ENCODE measurements at places on chromosomes 5 and 9.

GRCh38 chr5:122192497-122193496, 63.5 kb downstream of the ZNF474 start:
- no peak for DNase-seq

DNA sequence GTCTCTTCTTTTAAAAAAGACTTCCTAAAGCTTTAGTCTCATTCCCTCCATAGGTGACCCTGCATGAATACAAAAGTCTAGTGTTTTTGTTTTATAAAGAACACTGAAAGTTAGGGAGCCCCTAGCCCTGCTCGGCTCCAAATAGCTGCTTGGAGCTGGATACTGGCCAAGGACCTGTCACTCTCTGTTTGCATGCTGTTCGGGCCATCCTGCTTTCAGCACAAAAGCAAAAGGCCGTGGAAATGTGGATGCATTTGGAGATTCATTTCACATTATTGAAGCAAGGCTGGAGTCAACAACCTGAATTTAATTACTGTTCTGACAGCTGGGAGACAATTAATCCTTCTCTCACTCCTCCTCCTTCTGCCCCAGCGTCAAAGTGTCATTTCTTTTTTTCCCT, 151.7 kb upstream of the NMUR2 start:
- DNase-seq, result no peak

DNA sequence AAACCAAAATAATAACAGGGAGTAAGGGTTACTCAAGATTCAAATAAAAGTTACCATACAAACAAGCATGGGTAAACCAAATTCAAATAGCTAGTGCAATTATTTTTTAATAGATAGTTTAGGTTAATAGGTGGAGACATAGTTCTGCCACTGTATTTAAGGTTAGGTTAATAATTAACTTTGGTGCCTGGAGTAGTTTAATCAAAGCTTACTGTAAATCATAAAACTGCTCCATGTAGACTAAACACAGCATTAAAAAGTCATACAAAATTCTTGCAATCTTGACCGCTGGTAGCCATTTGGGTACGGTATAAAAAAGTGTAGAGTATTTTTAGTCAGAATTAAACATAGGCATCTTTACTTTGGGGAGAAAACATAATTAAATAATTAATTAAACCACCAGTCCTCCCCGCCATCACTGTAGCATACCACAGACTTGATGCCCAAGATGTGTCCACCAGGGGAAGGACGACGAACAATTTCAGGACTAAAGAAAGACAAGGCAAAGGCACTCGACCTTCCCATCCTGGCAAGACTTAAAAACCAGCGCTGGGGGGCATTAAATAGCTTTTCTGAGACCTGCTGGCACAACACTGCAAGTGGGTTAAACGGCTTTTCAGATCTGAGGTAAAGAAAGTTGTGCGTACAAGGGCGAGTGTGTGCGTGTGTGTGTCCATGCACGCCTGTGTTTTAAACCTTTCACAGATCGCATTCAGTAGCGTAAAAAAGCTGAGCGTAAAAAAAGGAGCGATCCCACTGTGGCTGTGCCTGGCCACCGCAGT, 2.9 kb downstream of the SEMA6A start:
- no peak for DNase-seq

DNA sequence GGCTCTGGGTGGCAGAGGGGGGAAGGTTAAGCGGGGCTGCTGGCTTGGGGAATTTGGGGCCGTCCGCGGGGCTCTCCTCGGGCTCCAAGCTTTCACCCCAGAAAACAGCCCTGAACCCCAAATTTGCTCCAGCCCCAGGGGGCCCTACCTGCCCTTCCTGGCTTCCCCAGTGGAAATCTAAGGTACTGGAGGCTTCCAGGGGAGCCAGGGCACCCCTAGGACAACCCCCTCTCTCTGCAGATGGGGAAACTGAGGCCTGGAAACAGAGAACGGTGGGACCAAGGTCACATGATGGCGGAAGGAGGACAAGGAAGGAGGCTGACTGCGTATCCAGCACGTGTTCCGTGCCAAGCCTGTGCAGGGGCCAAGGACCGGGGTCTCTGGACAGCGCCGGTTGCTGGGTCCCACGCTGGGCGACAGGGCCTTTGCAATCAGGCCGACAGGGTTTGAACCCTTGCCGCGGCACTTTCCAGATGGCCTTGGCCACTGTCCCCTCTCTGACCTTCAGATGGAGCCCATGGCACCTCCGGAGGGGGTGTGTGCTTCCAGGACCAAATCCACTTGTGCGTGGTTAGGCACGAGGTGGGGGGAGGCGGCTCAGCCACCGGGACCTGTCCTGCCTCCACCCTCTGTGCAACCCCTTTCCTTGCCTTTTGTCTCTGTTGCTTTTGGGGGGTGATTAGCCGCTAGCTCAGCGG, 183.1 kb downstream of the C9orf50 start:
- no peak for DNase-seq

DNA sequence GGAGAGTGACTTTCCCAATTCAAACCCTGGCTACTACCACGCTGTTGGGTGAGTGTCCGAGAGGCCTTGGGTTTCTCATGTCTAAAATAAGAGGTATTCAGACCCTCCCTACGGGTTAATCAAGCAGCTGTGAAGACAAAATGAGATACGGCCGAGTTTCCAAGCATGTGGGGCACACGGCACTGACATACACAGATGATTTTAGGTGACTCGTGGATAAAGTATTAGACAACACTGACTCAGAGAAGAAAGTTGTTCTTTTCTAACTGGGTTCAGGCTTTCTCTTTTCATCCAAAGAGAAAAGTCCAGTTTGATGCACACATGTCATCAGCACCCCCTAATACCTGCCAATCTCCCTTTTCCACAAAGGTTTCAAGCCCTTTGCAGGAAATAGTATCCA, 15.6 kb downstream of the FOXI1 start:
- no peak for DNase-seq

DNA sequence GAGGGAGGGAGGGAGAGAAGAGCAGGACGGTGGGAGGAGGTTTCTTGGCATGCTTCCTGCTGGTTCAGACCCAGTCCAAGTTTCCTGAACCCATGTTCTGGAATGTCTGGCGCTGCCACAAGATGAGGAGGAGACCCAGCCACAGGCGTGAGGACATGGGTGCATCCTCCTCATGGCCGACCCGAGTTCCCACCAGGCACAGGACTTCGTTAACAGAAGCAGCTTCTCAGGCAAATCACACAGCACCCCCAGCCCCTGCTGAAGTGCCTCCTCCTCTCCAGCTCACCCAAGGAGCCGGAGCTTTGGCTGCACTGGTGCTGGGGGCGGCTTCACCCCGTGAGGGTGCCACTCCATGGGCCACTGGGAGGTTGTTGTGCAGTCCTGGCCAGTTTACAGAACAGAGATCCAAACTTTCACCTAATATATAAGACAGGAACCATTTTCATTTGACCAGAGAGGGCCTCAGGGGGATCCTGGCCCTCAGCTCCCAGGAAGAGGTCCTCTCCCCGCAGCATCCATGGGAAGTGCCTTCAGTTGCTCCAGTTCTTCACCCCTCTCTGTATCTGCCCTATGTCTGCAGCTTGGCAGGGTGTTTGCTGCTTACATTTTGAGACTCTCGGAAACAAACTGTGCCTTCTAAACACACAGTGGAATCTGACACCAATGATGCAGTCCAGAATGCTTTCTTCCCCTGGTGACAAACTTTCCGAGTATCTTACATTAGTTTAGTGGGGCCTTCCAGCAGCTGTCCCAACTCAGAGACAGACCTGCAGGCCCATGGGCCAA, 10.2 kb upstream of the NKD2 start:
- no peak for DNase-seq

- DNase-seq, result no peak
Measured at GRCh38 chr9:136378170-136379002, 4.9 kb upstream of the CARD9 start.

DNA sequence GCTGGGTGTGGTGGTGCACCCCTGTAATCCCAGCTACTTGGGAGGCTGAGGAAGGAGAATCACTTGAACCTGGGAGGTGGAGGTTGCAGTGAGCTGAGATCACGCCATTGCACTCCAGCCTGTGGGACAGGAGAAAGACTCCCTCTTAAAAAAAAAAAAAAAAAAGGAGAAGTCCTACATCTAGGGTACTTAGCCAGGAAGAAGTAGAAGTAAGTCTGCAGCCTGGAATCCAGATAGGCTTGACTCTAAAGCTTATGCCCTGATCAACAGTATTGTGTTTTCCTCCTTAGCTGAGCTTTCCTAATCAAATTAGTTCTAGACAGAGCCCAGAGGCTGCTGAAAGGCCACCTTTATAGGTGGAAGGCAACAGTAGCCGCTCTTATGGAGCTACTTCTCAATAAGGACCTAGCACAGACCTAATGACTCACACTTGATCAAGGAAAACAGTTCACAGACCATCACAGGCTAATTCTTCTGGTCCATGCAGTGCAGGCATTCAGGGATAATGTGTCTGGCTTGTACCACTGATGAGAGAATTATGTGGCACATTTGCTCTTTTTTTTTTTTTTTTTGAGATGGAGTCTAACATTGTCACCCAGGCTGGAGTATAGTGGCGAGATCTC, 105.5 kb upstream of the KLF4 start:
- DNase-seq, result no peak

DNA sequence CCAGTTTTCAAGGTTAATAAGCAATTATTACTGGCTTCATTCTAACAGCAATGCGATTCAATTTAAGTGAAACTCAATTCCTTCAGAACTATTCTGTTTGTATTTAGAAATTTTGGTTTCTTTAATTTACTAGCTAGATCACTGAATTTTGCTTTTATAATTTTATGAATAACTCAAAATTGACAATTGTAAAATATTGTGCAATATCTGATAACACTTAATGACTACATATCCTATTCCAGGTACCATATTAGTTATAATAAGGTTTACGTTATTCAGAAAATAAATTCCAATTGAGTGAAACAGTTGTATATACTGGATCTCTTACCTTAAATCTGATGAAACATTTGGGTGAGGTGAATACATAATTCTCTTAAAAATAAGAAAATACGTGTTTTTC, 1348.3 kb upstream of the CDH6 start:
- DNase-seq, result no peak

DNA sequence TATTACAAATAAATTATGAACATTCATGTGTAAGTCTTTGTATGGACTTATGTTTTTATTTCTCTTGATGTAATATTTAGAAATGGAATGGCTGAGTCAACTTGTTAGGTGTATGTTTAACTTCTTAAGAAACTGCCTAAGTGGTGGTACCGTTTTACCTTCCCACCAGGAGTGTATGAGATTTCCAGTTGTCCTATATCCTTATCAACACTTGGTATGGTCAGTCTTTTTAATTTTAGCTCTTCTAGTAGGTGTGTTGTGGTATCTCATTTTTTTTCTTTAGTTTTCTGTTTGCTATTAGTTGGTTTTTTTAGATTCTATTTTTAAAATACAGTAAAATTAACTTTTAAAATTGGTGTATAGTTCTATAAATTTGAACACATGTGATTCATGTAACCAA, 3.7 kb downstream of the NDUFAF2 start:
- DNase-seq, result no peak

DNA sequence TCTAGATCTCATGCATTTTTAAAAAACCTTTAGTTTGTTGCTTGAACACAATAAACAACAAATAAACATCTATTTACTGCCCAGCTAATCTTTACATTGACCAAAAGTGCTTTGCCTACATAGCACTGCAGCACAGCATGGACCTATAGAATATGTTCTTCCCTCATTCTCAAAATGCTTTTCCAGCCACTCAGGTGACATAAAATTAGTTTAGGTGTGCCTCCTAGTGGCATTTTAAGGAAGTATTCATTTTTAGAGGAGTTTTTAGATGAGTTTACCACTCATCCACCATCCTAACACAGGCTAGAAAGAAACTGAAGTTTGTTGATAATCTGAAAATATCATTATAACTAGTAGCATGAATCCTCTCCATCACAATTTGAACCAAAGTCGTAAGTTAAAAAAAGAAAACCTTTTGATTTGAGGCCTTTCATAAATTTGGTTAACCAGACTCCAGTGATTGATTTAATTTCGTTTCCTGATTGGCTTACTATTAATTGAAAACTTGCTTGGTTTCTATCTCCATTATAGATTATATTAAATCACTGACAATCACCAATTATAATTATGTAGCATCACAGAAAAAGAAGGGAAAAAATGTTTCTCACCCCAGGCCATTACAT, 12.6 kb downstream of the PLGRKT start:
- no peak for DNase-seq

DNA sequence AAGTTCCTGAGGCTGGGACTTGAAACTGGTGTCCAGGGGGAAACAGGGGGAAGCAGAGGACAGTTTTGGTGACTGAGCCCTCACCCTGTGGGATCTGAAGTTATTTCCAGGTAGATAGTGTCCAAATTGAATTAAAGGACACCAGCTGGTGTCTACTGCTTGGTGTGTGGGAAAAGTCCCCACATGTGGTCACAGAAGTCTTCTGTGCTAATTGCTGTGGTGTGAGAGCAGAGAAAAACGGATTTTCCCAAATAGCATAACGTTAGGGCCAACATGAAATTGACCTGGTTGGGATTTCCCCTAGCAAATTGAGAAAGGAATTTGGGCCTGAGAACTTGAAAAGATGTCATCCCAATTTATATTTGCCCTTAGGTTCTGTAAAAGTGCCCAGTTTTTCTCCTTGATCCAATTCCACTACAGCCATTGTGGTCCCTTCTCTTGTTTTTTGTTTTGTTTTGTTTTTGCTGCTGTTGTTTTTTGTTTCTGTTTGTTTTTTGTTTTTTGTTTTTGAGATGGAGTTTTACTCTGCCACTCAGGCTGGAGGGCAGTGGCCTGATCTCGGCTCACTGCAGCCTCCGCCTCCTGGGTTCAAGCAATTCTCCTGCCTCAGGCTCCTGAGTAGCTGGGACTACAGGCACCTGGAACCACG, 5.6 kb upstream of the STARD4 start:
- no peak for DNase-seq

GRCh38 chr9:5869315-5870019, 21.2 kb upstream of the MLANA start:
- DNase-seq, result no peak

DNA sequence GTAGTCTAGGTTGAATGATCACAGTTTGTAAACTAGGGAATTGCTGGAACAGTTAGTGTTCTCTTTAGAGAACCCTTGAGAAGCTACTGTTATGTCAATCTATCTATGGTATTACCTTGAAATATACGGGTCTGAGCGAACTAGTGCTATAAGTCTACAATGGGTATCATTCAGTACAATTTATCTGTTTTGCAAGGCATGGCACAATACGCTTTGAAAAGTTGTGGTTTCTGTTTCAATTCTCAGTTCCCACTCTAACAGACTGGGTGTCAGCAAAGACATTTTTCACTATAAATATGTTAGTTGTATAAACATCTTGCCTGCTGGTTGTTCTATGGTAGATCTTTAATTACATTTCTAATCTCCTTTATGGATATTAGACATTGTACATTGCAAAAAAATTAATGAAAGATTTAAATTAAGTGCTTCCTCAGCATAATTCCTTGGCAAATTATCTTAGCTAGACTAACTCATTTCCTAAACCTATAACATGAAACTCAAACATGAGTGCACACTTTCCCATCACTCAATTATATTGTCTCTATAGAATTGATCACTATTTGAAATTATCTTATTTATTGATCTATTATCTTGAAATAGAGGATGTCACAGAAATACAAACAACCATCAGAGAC, 24.9 kb upstream of the SLCO6A1 start:
- no peak for DNase-seq

DNA sequence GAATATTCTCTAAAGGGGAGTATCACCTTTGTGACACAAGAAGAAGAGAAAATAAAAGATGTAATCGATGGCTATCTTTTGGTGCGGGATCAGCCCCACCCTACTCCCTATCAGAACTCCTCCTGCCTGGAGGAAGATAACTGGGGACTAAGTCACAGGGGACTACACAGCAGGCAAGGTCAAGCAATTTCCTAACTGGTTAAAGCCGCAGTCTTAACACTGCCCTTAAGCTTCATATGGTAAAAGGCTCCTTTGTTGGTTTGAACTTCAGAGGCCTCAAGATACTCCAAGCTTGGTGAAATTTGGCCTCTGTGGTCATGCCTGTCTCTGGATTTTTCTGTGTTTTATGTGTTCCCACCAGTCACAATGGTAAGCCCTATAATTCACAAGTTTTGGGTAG, 1.3 kb upstream of the SHISAL2B start:
- DNase-seq, result no peak

Measured in stimulated activated CD4-positive, alpha-beta T cell treated with anti-CD3 and anti-CD28 coated beads, TNF-alpha, amount 100 ng/mL, for 48 hours (primary cell).